ENCODE measurements at places on chromosomes 1 and 21.

DNA sequence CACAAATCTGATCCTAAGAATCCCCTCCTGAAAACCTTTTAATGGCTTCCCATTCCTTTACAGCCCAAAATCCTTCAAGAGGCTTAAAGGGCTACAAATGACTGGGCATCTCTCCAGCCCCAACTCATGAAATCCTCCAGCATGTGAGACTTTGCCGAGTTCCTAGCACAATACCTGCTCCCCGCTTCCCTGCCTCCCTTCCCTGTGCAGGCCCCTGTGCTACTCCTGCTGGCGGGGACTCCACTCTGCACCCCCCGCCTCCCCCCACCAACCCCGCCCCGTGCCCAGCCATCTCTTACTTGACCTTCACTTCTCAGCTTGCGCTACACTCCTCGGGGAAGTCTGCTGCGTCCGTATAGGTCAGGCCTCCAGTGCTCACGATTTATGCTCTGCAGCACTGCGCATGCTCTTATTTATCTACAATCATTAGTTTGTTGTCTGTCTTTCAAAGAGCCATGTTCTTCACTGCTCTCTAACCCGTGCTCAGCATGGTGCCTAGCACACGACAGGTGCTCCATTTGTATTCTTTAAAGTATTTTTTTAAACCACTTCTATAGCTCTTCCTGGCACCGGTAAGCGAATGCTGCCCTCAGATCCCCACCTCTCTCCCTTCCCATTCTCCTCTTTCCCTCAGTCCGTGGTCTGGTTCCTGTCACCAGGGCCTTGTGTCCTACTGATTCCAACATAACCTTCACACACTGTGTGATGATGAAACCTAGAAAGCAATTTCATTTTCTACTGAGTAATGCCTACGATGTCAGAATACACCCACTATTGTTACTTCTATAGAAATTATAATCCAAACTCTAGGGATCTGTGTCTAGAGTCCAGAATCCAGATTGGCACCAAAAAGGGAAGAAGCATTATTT lies 37.5 kb upstream of the PLA2G2C start:
- no peak for DNase-seq

- DNase-seq = no peak
Measured at GRCh38 chr1:90715309-90715708, 1.8 kb downstream of the BARHL2 start.

- peak; percentile 72 for DNase-seq
Measured at GRCh38 chr1:1371746-1372711, 3.0 kb downstream of the AURKAIP1 start.

DNA sequence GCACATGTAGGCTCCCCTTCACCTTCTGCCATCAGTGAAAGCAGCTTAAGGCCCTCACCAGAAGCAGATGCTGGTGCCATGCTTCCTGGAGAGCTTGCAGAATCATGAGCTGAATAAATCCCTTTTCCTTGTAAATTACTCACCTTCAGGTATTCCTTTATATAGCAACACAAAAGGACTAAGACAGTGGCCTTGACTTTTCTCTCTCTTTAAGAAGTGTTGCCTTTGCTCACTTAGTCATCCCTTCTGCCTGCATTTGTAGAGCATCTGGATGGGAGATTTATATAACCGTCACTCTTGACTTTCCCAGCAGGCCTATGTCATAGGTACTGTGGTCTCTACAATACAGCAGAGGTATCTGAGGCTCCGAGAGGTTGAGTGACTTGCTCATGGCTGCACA lies 3.7 kb downstream of the PCSK9 start:
- DNase-seq = no peak

GRCh38 chr1:204321665-204322064 lies 38.1 kb downstream of the PLEKHA6 start:
- no peak for DNase-seq

Data from CD4-positive, alpha-beta T cell treated with Interleukin-2 at 100 ng/mL for 4 hours (primary cell).